ENCODE measurements at places on chromosomes 12 and 14.

GRCh38 chr12:50082644-50083043 lies 2.5 kb upstream of the SMARCD1 start:
- DNase-seq = no peak

- peak; percentile 30 for DNase-seq
Measured at GRCh38 chr14:56119201-56119981, 1.2 kb downstream of the PELI2 start.

DNA sequence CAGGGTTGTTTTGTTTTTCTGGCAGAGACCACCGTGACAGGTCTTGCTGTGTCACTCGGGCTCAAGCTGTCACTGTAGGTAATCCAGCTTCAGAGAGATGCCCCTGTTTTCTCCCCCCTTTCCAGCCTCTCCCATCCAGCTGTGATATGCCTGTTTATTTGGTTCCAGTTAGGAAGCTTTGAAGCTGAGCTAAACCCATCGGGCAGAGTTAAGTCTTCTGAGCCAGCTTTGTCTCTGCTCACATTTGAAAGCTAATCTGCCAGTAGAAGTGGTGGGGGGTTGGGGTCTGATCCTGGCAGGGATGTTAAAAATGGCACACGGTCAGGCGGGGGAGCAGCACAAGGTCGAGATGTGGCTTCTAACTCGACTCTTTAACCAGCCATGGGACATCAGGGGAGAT lies 130.0 kb downstream of the TSPAN9 start:
- DNase-seq = no peak

DNA sequence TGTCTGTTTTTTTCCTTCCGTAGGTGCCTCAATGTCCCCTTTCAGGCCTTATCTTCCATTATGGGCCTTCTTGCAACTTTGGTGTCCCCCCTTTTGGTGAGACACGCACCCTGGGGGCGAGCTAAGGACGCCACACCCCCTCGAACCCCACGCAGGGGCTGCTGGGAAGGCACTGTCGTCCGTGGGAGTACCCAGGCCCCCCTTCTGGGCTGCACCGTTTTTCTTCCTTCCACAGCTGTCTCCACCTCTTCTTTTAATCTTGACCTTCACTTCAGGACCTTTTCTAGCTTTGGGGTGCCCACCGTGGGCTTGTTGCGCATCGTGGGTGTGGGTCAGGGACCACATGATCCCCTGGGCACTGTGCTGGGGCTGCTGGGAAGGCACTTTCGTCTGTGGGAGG lies 271.8 kb downstream of the ALG10 start:
- no peak for DNase-seq

DNA sequence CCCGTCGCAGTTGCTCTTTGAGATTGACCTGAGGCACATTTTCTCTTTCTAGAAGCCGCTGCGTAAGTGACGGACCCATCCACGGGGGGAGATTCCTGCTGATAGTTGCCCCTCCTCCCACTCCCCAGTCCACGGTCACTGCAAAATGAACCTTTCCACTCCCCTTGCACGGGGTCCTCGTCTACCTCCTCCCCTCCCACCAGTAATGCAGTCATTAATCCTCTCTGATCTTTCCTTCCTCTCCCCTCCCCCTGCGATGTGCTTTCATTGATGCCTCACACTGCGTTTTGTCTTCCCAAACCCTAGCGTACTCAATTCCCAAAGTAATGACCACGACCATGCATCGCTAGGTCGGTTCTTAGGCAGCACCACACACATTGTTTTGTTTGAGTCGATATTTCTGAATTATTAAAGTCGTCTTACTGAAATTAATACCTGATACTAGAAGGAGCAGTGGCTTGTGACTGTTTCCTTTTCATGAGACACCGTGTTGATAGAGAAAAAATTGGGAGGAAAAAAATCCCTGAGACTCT lies 857 bp downstream of the ETNK1 start:
- no peak for DNase-seq

- DNase-seq = no peak
Measured at GRCh38 chr12:125794401-125794800, 729.2 kb downstream of the AACS start.

DNA sequence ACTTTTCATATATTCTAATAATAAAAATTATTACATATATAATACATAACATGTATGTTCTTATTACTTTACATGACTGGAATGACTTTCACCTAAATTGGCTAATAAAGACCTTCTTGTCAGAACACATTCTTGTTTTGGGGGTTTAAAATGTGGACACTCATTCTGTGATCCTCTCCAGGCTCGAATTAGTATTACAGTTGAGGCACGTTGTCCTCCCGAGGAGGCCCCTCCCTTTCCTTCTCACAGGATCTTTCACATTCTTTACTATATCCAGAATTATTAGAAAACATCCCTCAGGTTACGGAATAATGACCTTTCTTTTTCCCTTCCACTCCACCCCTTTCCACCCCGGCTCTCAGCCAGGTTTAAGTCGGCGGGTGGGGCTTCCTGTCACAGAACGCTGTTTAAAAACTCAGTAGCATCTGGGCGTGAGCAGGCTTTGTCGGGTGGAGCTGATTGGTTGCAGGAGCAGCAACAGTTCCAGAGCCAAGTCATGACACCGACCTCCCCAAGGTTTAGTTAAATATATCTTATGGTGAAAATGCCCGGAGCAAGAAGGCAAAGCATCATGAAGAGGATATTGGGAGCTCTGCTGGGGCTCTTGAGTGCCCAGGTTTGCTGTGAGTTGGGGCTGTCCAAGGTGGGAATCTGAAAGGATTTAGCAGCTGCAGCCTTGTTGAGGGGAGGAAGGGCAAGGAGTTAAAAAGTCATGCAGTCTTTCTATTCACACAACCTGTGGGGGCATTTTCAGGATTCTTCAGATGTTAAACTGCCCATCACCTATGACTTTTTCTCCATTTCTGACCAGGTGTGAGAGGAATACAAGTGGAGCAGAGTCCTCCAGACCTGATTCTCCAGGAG lies 396.7 kb upstream of the OR4E1 start:
- DNase-seq = no peak

GRCh38 chr12:83190631-83191390 lies 504.1 kb downstream of the TMTC2 start:
- DNase-seq = no peak

DNA sequence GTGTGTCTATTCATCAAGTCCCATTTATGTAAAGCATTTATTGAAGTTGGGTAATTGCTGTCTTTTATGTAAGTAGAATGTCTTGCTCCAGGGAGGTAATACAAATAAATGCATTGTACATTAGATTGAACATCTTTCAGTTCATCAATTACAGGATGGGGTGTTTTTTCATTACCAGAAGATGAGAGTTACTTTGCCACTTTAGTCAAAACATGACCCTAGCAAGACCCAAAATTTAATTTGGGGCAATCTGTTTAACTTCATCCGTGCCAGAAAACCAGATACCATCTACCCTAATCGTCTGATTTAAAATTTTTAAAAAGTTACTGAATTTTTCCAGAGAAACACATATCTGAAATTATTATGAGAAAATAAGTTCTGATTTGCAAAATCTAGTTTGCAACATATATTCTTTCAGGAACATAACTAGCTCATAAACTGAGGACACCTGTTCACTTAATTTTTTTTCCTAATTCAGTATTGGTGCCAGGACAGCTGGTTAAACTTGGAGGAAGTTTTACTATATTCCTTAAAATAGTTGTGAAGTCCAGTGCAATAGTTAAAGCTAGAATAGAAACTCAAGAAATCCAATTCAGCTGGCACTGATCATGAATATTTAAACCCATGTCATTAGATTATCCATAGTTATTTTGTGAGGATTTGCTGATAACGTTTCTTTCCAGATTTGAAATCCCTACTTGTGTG lies 114.5 kb downstream of the SRGAP1 start:
- DNase-seq = no peak

GRCh38 chr12:132827763-132828703 lies 636 bp downstream of the GOLGA3 start:
- DNase-seq = no peak

DNA sequence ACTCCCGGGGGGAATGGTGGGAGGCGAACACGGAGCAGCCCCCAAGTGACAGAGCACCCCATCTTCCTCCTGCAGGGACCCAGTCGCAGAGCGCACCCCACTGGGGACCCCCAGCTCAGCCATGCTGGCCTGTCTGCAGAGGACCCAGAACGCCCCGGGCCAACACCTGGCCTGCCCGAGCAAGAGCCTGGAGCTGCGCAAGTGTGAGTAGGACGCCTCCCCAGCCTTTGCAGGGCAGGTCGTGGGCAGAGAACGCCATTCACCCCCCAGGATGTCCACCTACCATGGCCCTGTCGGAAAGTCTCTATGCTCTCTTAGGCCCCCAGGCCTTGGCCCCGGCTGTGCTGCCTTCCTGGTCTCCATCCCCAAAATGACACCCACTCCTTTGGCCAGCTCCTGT lies 30.4 kb downstream of the FAM222A start:
- no peak for DNase-seq

- no peak for DNase-seq
Measured at GRCh38 chr14:21494902-21495762, 16.0 kb downstream of the METTL3 start.

DNA sequence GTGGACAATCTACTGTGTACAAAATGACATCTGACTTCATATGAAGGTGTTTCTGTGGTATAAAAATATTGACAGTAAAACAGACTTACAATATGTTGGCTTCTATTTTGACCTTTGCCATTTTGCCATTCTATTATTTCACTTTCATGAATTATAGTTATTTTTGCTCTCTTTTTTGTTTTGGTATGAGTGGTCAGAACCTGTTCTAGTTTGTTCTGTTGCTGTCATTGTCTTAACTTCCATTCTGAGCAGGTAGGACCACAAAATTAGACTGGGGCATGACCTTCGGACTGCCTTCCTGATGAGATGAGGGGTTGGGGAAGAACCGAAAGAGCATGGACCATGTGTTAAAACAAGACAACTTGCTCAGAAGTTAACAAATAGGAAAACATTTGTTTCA lies 36.5 kb upstream of the IFNG-AS1 start:
- DNase-seq = no peak

- DNase-seq = no peak
Measured at GRCh38 chr12:66217342-66217917, 28.4 kb downstream of the IRAK3 start.

GRCh38 chr12:95073698-95074520 lies 491 bp upstream of the NR2C1 start:
- DNase-seq = no peak

GRCh38 chr12:10959804-10960203 lies 20.7 kb upstream of the TAS2R14 start:
- no peak for DNase-seq

DNA sequence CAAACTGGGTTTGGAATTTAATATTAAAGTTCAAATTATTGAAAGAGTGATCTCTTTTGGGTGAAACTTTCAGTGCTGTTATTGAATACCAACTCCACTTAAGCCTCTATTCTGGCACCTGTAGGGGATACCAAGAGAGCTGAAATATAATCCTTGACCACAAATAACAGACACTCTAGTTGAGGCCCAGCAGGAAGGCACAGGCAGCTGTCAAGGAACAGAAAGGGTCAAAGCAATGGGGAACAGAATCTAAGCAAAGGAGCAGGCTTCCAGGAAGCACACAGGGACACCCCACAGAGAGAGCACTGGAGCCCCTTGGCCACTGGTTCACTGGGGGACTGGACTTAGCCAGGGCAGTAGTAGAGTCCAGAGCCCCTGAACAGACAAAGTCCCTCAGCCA lies 120.9 kb upstream of the SFSWAP start:
- DNase-seq = no peak

Measured in activated naive CD4-positive, alpha-beta T cell (primary cell).